ENCODE measurements at places on chromosomes 1 and 21.

DNA sequence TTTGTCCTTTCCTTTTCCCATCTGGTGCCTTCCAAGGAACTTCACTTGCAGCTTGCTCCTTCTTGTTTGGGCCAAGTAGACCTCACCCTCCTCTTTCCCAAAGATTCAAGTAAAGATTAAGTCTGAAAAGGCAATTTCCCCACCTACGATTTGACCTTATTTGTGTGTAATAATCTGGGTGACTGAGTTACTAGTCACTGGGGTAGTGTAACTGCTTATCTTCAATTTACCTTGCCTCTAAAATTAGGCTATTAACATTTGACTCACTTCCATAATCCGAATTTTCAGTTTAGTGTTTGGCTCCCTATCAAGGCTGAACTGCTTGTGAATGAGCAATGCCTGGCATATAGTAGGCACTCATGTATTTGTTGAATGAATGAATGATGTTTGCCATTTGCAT lies 59.6 kb downstream of the PLA2G4A start:
- DNase-seq = peak; percentile 5

DNA sequence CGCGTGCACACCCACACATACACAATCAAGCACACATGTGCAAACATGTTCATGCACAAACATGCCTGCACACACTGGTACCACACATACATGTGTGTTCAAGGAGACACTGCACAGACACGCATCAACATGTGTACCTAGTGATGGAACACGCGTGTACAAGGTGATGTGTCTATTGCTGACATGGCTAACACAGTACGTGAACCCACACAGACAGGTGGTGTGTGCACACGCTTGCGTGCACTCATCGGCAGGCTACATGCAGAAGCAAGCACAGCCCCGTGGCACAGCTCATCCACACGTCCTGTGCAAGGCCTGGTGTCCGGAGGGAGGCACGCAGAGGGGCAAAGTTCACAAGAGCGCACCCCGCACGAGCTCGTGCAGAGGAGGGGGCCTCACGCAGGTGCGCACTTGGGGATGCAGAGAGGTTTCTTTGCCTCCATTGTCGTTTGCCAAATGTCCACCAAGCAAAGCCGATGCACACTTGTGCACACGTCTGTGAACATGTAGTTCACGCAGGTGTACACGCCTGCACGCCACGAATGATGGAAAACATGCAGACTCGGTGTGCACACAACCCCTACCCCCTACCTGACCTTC lies 969 bp downstream of the ACAP3 start:
- peak; percentile 51 for DNase-seq

DNA sequence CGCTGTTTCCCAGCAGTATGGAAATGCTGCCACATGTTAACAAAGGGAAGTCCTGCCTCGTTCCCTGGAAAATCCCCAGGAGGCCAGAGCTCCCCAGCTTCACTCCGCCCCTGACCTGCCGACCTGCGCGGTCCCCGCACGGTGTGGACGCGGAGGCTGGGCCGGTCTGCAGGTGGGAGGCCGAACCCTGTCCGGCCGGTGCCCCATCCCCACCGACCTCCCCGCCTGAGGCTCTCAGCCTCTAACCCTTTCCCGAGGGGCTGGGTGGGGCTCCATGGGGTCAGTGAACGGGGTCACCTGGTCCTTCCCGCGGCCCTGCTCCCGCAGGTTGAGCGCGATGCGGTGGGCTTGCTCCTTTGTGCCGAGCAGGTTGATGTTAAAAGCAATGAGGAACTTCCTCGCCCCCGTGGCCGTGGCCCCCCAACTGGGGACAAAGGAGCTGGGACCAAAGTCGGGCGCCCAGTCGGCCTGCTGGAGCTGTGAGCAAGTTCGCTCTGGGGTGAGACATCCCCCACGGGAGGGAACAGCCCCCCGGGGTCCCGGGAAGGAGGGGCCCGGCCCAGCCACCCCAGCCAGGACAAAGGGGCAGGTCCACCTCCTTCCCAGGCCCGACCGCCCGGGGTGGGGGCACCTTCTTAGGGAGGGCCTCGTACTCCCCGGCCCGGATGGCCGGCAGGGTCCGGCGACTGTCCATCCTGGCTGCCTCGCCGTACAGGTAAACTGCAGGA lies 4.0 kb downstream of the FTCD start:
- DNase-seq = no peak

DNA sequence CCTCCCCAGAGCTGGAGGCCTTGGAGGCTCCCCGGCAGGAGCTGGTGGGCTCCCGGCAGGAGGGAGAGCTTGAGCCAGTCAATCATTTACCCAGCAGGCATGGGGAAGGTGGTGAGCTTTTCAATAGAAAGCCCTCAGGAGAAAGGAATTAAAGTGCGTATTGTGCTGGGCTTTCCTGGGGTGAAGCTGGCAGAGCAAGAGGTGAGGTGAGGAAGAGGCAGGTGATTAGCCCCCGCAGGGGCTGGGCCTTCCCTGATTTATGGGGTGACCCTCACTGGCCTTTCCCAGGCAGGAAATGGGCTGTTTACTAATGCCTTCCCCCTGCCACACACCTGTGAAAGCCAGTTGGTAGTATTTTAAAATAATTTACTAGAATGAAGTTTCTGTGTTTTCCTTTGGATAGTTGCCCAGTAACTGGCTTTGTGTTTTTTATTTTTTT lies 25.8 kb downstream of the CLDN14 start:
- no peak for DNase-seq

DNA sequence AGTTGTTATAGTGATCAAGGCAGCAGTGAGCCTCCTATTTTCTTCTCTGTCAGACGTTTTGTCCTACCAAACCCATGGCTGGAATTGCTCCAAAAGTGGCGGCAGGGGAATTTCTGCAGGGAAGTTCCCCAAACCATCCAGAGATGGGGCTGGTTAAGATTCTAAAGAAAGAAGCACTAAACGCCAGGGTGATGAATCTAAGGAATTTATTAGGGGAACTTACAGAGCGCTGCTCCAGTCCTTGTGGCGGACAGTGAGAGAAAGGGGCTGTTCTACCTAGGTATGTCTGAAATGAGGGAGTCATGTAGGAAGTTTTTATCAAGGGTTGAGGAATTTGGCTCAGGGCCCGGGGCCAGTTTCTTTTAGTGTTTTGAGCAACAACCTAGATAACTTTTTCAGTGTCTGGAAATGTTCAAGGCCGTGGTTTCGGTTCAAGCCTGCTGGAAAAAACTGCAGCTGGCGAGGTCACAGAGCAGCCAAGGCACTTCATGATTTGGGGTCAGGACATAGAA lies 222.4 kb upstream of the B3GALT2 start:
- DNase-seq = peak; percentile 21

- no peak for DNase-seq
Observed at GRCh38 chr1:93807311-93807930, 71.6 kb downstream of the DNTTIP2 start.

- DNase-seq = no peak
Observed at GRCh38 chr1:38186566-38186965, 140.0 kb upstream of the POU3F1 start.

GRCh38 chr21:33751120-33751519 lies 108.8 kb downstream of the ITSN1 start:
- DNase-seq = peak; percentile 24

- no peak for DNase-seq
Observed at GRCh38 chr1:150557813-150558212, 8.6 kb downstream of the ADAMTSL4 start.

DNA sequence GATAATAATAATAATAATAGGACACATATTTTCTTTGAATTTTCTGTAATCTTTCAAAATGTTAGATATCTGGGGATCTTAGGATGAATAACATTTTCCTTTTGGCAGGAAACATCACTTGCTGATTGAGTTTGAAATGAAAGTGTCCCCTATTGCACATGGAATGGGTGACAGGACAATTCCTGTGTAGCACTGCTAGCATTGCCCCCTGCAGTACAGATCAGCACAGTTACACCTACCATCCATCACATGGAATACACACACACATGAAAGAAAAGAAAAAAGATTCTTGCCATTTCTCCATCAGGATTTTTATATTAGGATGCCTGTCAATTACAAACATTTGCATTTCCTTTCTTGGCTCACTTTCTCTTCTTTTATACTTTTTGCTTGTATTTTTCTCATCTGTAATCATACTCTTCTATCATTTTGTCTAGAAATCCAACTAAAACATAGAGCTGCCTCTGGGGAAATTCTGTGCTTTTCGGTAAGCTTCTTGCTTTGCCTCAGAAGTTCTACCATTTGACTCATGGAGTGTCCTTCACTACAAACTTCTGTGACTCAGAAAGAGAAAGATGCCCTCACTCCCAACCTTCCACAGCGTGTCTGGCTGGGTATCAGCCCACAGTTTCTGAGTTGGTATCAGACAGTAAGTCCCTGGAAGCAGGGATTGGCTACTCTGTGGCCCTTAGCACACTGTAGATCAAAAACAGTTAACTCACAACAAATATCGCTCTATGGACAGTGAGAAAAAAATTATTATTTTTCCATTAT lies 641.2 kb downstream of the PTPRC start:
- DNase-seq = peak; percentile 32

DNA sequence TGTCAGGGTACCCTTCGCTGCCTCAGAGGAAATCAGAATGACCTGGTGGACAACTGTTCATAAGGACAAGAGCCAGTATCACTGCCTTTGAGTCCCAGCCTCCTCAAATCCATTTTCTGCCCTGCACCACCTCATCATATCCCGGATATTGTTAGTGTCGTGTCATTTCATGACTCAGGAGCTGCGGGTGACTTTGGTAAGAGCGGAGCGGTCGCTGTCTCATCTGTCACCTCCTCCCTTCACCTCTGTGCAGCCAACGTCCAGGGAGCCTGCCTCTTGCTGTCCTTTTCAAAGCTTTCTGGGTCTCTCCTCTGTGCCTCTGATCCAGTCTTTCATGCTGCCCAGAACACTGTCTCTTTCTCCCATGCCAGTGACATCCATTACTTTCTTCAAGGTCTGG lies 7.0 kb upstream of the C1orf198 start:
- DNase-seq = no peak

DNA sequence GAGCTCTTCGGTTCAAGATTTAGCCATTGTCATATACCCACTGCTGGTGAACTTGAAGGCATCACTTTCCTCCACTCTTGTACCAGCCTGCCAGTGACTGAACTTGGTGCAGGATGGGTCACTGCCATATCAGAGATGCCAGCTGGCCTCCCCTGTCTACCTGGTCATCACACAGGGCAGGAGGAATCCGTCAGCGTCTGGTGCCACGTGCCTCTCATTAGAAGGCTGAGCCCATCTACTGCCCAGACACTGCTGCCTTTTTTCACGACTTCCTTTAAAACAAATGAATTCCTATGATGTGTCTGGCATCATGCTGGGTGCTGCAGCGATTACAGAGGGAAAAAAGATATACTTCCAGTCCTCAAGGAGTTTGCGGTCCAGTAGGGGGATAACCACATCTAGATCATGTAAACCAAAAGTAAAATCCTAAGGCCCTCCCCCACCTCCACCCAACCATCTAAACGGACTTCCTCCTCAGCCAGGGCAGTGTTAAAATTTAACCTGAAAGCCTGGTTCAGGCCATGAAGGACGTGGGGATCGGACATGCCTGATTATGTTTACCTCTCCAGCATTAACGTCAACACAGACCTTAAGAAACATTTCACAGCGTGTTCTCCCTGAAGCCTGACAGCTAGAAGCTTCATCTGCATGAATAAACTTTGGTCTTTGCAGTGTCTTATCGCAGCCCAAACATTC lies 29.2 kb upstream of the PDE9A start:
- DNase-seq = no peak

DNA sequence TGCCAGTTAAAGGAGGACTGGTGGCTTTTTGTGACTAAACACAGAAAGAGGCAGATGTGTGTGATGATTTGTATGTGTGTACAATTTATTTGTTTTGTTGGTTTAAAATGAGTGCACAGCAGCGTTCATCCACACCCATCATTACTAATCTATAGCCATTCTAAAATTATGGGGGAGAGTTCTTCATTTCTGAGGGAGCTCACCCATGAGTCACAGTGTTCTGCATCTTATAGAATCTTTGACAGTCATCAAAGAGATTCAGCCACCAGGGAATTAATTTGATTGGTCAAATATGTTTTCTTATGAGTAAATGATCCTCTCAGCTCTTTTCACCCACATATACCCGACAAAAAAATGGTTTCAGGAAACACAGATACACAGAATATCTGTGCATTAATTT lies 147.9 kb downstream of the GREM2 start:
- DNase-seq = peak; percentile 7

DNA sequence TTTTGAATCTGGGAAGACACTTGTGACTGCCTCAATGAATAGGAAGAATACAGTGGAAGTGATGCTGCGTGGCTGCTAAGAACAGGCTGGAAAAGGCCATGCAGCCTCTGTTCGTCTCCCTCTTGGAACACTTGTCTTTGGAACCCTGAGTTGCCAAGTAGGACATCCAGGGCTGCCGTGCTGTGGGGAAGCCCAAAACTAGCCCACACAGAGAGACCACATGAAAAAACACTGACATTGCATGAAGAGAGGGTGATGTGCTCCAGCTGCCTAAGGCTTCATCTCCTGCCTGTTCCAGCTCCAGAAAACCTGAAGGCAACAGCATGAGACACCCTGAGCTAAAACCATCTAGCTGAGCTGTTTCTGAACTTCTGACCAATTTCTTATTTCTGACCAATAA lies 61.1 kb upstream of the GNG4 start:
- DNase-seq = no peak

DNA sequence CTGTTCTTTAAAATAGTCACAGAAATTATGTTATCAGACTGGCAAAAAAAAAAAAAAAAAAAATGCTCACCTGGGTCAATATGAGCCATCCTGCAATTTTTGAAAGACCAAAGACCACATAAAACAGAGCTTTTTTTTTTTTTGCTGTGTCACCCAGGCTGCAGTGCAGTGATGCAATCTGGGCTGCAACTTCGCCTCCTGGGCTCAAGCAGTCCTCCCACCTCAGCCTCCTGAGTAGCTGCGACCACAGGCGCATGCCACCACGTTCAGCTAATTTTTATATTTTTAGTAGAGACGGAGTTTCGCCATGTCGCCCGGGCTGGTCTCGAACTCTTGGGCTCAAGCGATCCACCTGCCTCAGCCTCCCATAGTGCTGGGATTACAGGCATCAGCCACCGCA lies 62.8 kb downstream of the RGS13 start:
- no peak for DNase-seq

- DNase-seq = no peak
Observed at GRCh38 chr1:59692591-59692990, 122.2 kb upstream of the HOOK1 start.

DNA sequence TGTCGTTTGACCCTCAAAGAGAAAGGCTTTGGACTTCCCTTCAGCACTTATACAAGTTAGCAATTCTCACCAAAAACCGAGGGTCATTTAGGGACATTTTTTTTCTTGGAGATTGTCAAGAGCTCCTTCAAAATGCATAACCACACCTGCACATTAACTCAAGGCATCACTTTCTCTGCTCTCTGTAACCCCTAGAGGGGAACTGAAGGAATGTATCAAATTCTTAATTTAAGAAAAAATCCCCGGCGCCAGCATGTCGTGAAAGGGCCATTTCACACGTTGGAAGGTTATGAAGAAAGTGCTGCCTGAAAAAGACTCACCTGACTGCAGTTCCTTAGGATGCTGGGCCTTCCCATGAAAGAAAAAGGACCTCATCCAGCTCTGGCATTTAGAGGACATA lies 131.6 kb upstream of the ZC3H12A start:
- DNase-seq = no peak
